ENCODE measurements at places on chromosomes 3 and 15.

DNA sequence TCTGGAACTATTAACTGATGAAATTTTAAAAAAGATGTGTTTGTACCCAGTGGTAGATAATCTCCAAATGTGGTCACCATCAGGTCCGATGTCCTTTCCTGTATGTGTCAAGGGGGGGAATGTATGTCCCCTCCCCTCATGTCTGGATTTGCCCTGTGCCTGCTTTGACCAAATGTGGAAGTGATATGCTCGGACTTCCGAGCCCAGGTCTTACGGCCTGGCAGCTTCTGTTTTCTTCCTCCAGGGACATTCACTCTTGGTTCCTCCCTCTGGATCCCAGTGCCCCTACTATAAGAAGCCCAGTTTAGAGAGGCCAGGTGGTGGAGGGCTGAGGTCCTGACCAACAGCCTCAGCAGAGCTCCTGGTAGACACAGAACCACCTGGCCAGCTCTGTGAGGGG, 75.5 kb downstream of the CCR1 start:
- DNase-seq, result no peak

- DNase-seq, result peak; percentile 9
Observed at GRCh38 chr3:181278468-181279238, 289.1 kb upstream of the DNAJC19 start.

GRCh38 chr3:12073106-12073505, 68.9 kb downstream of the SYN2 start:
- no peak for DNase-seq

GRCh38 chr3:26558257-26558656, 64.3 kb upstream of the LRRC3B start:
- no peak for DNase-seq

GRCh38 chr3:196969660-196970546, 1.3 kb upstream of the PIGZ start:
- peak; percentile 63 for DNase-seq

DNA sequence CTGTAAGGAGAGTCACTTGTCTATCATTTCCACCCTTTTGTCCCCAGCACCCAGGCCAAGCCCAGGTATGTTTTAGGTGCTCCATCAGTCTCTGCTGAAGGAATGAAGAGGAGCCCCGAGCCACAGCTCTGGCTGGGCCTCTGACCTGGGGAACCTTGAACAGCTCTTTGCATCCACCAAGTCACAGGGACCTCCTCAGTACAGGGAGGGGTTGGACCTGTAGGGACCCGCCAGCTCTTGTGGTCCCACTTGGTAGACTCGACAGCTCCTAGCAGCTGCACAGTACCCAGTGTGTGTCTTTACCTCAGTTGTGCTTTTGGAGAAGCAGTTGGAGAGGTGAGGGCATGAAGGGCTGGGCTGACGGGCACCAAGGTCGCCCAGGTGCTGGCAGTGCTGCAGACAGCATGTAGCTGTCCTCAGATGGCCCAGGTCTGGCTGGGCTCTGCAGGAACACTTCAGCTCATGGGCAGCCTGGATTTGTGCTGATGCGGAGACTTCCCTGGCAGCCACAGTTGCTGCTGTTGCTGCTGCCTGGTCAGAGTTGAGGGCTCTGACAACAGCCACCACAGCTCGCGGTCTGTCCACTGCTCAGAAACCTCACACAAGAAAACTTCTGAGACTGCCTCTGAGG, 123.6 kb downstream of the CACNA1D start:
- DNase-seq, result no peak

GRCh38 chr15:49306551-49306950, 116.5 kb upstream of the FGF7 start:
- no peak for DNase-seq

GRCh38 chr3:108067768-108068167, 23.1 kb downstream of the CD47 start:
- DNase-seq, result no peak

DNA sequence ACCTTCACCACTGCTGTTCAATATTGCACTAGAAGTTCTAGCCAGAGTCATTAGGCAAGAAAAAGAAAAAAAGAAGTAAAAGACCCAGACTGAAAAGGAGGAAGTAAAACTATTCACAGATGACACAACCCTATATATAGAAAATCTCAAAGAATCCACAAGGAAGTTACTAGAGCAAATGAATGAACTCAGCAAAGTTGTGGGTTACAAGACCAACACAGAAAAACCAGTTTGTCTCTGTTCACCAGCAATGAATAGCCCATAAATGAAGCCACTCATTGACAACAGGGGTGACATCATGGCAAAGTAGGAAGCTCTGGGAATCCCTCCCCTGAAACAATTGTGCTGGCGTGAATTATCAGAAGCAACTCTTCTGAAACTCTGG, 4.6 kb downstream of the CFAP100 start:
- DNase-seq, result no peak

DNA sequence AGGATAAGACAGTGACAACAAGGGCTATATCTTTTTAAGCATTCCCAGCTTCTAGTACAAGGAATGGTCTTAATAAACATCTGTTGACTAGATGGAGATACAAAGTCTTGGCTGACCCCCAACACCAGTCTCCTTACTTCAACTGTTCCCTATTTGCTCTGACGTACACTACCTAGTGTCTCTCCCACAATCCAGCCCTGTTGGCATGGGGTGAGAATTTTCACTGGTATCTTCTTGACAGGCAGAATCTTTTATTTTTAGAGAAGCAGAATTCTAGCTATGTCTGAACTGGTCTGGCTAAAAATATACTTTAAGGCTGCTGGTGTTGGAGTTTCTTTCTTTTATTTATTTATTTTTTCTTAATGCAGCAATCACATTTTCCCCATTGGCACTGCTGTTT, 82.0 kb downstream of the ETFA start:
- no peak for DNase-seq

DNA sequence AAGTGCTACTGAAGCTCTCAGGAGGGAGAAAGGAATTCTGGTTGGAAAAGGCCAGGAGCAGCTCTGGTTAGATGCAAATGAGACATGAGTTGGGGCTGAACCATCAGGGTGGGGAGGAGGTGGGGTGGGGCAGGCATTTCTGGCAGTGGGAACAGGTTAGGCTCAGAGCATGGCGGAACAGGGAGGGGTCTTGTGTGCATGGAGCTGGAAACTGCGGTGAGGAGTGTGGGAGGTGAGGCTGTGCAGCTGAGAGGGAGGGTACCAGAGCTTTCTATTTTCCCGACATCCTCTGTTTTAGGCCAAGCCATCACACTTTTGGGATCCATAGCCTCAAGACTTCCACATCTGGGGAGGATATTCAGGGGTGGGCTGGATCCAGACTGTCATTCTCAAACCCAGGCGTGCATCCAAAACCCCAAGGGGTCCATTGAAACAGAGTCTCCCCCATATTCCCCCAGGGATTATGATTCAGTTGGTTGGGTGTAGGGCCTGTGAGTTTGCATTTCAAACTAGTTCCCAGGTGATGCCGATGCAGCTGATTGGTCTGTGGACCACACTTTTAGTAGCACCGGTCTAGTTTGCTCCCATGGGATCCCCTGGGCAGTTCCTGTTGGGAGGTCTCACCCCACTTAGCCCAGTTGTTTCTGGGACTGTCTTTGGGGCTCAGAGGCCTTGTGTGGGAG, 100.9 kb upstream of the TLE3 start:
- DNase-seq, result no peak
